ENCODE measurements at places on chromosomes 1 and 21. TPM values are rescaled to one million over a fixed set of nuclear protein-coding genes. Genes with fewer than 3 reads are reported as not detected.
A peak's percentile ranks its signal among the peaks of the same experiment; 100 is the strongest.

DNA sequence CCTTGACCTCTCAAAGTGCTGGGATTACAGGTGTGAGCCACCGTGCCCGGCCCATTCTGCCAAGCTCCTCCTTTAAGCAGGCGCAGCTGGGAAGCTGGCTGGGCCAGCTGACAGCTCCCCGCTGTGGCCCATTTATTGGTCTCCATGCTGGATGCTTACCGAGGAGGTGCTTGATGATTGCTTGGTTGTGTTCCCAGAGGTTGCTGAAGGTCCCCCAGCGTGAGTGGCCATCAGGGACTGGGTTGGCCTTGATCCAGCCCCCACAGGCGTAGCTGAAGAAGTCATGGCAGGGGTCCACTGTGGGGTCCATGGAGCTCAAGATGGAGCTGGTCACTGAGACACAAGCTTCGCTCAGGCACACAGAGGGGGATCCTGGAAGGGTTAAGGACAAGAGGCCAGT is 17.7 kb downstream of the ECE1 start:
- no peak for DNase-seq

GRCh38 chr1:40860706-40861223 is 1.4 kb downstream of the CITED4 start:
- no peak for DNase-seq

DNA sequence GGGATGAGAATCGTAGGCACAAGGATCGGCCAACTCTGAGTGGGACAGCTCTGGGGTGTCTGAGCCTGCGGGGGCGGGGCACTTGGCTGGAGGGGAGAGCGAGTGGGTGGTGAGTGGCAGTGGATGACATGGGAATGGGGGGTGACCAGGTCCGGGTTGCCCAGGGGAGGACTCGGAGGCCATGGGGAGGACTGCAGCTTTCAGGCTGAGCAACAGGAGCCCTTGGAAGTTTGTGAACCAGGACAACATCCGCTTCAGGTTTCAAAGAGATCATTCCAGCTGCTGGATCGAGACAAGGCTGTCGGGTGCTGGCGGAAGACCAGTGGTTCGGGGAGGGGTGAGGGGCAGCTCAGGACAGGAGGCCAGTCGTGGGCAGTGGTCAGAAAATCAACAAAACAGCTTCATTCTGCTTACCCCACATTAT is 124.4 kb upstream of the IRF2BP2 start:
- no peak for DNase-seq

DNA sequence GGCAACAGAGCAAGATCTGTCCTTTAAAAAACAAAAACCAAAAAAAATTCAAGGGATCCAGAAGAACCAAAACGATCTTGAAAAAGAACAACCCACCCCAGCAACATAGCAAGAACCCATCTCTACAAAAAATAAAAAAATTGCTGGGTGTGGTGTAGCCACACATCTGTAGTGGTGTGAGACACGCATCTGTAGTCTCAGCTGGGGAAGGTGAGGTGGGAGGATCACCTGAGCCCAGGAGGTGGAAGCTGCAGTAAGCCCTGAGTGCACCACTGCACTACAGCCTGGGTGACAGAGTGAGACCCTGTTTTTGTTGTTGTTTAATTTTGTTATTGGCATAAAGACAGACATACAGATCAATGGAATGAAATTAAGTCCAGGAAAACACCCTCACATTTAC is 22.3 kb downstream of the TRIM33 start:
- DNase-seq: no peak

DNA sequence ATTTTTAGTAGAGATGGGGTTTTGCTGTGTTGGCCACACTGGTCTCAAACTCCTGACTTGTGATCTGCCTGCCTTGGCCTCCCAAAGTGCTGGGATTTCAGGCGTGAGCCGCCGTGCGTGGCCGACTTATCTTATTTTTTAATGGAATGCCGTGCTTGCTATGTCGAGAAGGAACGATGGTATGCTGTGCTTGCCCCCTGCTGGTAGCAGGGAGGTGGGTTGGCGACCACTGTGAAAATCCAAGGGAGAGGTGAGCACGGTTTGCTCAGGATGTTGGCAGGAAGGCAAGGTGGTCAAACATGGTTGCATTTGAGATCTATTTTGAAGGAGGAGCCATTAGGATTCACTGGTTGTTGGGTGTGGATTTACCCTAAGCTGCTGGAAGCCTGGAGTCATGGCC is 45.8 kb upstream of the RCC2 start:
- no peak for DNase-seq

GRCh38 chr1:152679459-152679858 is 4.4 kb downstream of the LCE2C start:
- DNase-seq: no peak

- DNase-seq: no peak
Observed at GRCh38 chr1:155976913-155977689, 1.2 kb downstream of the ARHGEF2 start.

DNA sequence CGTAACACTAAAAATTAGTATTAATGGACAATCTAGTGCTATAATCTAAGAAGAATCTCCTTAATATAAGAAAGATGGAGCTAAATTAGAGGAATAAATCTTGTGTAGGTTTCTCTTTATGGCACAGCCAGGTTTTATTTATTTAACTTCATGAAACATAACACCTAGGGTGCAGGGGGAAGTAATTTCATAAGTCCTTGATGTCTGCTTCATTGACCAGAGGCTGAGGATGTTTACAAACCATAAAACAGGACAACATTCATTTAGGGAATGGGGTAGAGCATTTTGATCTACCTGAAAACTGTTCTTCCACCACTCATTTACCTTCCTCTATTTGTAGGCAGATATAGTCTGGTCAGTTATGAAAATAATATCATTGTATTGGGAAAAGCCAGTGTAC is 95.5 kb downstream of the NGF start:
- no peak for DNase-seq

DNA sequence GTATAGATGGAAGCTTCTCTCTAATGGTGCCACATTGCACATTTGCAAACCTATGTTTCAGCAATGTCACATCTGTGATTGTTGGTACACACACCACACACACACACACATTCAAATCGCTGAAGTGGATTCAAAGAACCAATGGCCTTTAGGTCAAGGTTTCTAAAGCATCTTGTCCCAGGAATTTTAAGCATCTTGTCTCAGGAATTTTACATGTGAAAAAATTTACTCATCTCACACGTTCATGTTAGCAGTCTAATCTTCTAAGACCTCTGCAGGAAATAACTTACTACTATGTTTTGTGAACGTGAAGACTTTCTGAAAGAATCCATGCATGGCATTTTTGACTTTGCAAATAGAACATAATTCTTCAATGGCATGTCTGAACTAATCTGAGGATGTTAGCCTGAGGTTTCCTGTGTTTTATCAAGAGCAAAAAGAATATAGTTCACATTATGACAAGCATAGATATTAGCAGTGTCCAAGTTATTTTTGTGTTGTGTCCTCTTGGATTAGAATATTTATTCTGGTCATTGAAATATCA is 125.1 kb downstream of the CYYR1 start:
- no peak for DNase-seq

GRCh38 chr1:243715285-243715684 is 134.8 kb downstream of the AKT3 start:
- no peak for DNase-seq

DNA sequence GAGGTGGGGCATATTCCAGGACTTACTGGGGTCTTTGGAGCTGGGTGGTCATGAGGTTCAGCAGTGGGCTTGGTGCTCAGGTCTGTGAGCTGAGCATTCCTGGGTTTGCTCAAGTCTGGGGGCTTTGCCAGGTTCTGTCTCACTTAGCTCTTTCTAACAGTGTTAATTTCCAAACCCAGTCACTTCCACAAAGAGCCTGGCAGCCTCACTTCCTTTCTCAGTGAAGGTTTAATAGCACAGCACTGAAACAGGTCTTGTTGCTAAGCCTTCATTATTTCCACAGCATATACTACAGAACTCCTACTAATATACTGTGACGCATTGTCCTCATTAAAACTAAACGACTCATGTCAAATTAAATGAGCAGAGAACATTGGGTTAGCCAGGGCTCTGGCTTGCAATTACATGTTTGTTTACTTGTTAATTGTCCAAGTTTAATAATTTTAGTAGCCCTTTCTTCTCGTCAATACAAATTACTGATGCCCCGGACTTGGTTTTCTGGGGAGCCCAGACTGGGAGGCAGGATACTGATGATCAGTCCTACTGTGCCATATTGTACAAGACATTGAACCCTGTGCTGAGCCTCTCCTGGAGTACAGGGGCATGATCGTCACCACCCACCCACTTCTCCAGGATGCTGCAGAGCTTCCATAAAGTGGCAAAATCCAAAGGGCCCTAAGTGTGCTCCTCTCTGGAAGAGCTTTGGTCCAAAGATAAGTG is 170.7 kb downstream of the IER5 start:
- DNase-seq: no peak

DNA sequence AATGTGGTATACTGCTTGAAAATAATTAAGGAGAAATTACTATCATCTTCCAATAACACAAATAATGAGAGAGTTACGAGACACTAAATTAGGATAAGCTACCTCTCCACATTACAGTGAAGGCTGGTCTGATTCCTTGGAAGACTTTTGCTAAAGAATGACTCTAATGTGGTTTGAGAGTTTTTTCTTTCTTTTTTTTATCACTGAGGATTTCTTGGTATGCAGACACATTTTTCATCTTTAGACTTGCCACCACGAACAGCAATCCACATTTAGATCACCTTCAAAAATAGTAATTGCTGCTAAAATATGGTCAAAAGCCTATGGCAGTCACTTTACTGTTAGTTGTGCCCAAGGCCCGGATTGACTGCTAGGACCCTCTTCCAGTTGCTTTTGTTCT is 16.6 kb upstream of the TMEM35B start:
- DNase-seq: no peak

DNA sequence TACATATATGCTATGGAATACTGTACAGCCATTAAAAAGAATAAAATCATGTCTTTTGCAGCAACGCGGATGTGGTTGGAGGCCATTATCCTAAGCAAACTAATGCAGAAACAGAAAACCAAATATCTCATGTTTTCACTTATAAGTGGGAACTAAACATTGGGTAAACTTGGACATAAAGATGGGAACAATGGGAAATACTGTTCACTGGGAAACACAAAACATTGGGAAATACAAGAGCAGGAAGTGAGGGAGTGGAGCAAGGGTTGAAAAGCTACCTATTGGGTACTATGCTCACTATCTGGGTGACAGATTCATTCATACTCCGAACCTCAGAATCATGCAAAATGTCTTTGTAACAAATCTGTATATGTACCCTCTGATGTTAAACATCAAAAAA is 17.3 kb upstream of the PPT1 start:
- no peak for DNase-seq

- no peak for DNase-seq
Observed at GRCh38 chr1:90704817-90705216, 12.3 kb downstream of the BARHL2 start.

DNA sequence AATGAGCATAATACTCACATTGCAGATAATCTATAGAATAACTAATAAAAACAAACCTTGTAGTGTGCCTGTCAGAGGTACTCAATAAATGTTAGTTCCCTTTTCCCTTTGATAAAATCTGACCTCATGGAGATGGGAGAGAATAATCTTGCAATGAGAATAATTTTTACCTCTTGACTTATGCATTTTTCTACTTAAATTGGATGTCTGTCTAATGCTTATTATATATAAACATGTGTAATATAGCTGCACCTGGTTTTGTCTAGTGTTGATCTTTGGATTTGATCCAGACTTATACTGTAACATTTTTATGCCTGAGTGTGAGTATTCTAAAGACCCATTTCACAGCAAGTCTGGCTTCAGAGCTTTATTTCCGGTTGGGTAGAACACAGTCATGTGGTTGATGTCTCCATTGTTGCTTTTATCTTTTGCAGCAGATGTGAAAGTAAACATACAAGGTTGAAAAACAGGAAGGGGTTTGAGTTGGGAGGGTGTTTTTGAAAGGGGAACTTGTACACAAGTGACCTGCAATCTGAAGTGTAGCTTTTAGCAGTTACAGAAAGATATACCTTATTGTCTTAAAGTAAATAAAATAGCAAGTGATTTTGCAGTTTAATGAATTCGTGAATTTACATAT is 12.4 kb downstream of the EPB41 start:
- no peak for DNase-seq

GRCh38 chr1:214584805-214585766 is 17.9 kb upstream of the CENPF start:
- peak; percentile 58 for DNase-seq

GRCh38 chr1:22721122-22721873 is 10.7 kb downstream of the EPHB2 start:
- no peak for DNase-seq

- no peak for DNase-seq
Observed at GRCh38 chr1:34425785-34426184, 249.1 kb downstream of the C1orf94 start.

GRCh38 chr1:39901464-39901713 is 328 bp downstream of the MYCL start:
- no peak for DNase-seq

- DNase-seq: peak; percentile 34
Observed at GRCh38 chr1:65894738-65895605, 102.3 kb downstream of the PDE4B start.

DNA sequence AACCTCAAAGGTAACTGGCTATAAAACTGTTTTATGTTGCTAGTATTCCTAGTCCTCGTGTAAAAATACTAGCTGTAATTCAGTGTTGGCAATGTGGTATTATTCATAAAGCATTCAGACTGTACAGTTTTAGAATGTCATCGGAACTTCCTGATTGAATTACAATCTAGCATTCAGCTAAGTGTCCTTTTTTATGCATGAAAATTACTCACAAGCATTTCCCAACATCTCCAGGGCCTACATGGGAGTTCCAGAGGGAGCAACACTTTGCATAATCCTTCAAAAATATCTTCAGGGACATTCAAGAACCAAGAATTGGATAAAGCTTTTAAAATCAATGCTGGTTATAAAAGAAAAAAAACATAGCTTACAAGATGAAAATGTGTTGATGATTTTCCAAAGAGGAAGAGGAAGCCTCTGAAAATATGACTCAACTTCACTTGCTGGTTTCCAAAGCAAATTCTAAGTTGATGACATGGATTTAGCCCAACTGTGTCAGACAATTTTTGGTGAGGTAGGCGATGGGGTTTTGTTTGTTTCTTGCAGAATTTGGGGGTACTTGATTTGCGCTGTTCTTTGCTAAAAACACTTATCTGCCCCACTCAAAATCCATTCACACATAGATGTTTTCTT is 137.8 kb downstream of the SLC44A5 start:
- no peak for DNase-seq

GRCh38 chr1:111503585-111504060 is at the start of the genes ADORA3 and TMIGD3:
Gene ADORA3 (minus strand): TSS chr1:111503633. CDS start chr1:111503354, 279 bp downstream.
Gene TMIGD3 (minus strand): TSS chr1:111503633. CDS start chr1:111503354, 279 bp downstream.
- no peak for DNase-seq

Gene PCP4
- total RNA-seq: not detected

Gene TCP10L
- 0.43 TPM for total RNA-seq

Gene SAMD11
- 7.8 TPM for total RNA-seq

Gene LDLRAD2
- total RNA-seq: 0.43 TPM

Gene ZBTB18
- 21.0 TPM for total RNA-seq

Gene CRYBG2
- 0.37 TPM for total RNA-seq

Gene NEK2
- total RNA-seq: 0.61 TPM

Gene TLCD4
- total RNA-seq: 18.7 TPM

Gene LRRC53
- total RNA-seq: not detected

Gene TRIM67
- not detected for total RNA-seq

Gene AMY1C
- 22.2 TPM for total RNA-seq

Gene GSTM1
- total RNA-seq: not detected

Gene TMEM269
- 0.09 TPM for total RNA-seq

Gene WDR64
- total RNA-seq: not detected

Gene PRDM2
- total RNA-seq: 52.0 TPM

All from lung (tissue), 17 donors.